ENCODE measurements at places on chromosomes 2 and 18.

GRCh38 chr2:118255301-118255700, 167.0 kb downstream of the INSIG2 start:
- DNase-seq, result no peak

DNA sequence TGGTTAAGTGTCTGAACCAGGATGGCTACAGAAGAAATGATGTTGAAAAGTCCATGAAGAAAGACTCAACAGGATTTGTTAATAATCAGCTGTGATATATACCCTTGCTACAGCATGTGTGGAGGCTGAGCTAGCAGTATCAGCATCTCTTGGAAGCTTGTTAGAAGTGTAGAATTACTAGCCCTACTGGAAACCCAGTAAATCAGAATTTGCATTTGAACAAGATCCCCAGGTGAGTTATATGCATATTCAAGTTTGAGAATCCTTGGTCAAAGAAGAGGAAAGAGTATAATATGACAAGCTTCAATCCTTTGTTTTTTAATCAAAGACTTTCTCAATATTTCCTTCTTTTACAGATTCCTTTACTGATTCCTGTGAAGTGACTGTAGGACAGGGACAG, 109.0 kb upstream of the KCNJ3 start:
- DNase-seq, result no peak

GRCh38 chr2:101696272-101697123, 1.0 kb upstream of the MAP4K4 start:
- DNase-seq, result no peak

DNA sequence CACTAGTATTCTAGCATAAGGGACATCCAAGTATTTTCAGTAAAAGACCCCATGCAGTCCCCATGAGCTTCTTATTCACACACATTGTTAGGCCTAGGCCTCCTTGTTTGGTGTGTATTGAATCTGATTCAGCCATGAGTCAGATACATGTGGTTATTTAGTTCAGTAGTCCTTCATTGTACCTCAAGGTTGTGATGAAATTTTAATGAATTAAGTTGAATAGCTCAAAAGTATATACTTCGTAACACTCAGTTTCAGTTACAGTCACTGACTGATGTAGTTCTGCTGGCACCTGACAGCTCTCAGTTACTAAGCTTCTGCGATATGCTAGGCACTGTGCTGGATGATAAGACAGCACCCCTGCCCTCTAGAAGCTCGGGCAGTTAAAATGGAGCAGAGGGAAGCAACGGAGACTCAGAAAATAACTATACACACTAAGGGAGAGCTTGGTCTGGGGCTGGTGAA, 86.4 kb downstream of the XRCC5 start:
- no peak for DNase-seq

DNA sequence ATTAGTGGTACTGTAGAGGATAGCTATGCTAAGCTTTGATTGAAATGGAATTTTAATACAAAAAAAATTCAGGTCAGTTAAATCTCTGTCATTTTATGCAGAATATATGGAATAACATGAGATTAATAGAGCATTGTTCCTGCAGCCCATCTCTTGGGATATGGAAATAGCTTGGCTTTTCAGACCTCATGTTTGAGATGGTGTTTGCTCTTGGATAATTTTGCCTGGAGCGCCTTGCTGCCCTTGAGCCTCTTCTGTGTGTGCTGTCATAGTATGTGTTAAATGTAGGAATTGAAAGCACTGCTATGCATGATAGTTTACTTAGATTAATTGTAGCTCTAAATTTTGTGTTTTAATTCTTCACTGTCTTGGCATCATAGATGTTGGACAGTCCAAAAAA, 27.7 kb downstream of the GALNT1 start:
- no peak for DNase-seq

DNA sequence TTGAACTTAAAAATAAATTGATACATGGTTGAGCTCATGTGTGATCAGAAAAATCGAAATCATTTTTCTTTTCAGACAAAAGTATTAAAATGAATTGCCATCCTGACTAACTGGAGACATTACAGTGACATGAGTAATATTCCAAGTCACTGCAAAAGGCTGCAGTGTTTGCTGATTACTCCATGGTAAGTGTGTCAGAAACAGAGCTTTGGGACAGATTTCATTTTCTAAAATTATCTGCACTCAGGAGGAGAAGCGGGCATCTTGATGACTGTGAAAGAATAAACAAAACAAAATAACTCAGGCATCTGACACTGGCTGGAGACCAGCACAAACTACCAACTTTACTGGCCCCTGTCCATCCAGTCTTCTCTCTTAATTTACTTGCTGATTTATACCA, 312.3 kb upstream of the PIK3C3 start:
- DNase-seq, result no peak

- DNase-seq, result no peak
These were observed 262.8 kb upstream of the AGAP1 start for GRCh38 chr2:235230821-235231601.

GRCh38 chr2:74619651-74620297, 28.4 kb downstream of the M1AP start:
- DNase-seq, result no peak

- no peak for DNase-seq
These were observed 1.0 kb downstream of the UBR3 start for GRCh38 chr2:169828141-169828811.

- DNase-seq, result no peak
These were observed 31.8 kb downstream of the CYRIA start for GRCh38 chr2:16633621-16634430.

- no peak for DNase-seq
These were observed 125.2 kb upstream of the PIK3C3 start for GRCh38 chr18:41829647-41830516.

Measured in NCI-H2107 (cell line).